ENCODE measurements at places on chromosomes 4 and X.

DNA sequence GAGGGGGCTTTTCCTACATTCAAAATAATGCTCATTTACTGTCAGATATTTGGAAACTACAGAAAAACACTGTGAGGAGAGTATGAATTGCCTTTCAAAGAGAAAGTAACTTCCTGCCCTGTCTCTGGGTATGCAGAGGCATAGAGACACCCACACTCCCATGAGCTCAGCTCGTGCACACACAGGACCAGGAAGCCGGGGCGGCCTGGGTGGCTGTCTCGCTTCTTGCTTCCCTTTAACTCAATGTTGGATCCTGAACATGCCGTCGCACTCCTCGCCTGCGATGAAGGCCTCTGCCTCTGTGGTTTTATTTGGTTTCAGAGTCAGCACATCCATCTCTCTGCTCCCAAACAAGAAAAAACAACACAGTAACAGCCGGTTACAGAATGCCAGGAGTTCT lies 40.1 kb upstream of the GPR78 start:
- DNase-seq = no peak

DNA sequence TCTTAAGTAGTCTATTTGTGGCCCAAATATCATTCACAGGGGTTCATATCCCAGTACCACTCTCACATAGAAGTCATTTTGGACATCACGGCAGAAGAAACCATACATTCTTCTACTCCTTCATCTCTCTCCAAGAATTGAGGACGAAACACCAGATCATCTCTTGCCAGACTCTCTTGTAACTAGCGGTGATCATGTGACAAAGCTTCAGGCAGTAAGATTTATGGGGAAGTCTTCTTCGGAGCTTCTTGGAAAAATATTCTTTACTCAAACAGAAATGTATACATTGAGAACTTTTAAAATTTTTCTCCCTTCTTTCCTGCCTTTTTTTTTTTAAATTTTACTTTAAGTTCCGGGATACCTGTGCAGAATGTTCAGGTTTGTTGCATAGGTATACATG lies 4.7 kb upstream of the TBC1D19 start:
- DNase-seq = no peak

DNA sequence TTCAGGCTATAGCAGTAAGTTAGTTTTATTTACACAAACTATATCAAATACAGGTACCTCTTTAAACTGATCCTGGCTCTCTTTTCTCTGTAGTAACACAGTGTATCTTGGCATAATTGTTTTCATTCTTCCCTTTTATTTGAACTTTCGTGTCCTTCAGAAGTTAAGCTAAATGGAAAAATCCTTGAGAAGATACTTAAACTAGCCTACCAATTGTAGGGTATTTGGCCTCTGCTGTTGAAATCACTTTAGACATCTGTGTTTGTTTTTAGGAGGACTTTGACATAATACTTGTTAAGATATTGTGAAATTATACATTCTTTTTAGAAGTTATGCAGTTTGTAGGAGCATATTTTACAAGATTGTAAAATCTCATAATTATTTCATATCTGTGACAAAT lies 90.3 kb upstream of the GK2 start:
- DNase-seq = no peak

DNA sequence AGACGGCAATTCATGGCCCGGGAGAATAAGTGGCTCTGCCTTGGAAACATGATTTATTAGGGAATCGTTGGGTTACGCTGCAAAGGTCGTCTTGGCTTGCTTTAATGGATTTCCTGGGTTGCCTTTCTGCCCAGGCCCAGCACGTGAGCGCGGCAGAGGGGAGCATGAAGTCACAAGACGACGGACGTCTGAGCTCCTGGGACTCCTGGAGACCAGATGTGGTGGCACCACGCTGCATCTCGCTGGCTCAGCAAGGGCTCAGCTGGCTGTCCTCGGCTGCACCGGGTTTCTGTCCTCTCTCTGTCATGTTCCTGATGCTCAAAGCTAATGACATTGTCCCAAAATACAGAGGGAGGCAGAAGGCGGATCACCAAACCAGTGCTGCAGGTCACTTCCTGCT lies 61.2 kb downstream of the C4orf50 start:
- no peak for DNase-seq

GRCh38 chr4:33045334-33045733 lies 2325.2 kb downstream of the PCDH7 start:
- DNase-seq = no peak

DNA sequence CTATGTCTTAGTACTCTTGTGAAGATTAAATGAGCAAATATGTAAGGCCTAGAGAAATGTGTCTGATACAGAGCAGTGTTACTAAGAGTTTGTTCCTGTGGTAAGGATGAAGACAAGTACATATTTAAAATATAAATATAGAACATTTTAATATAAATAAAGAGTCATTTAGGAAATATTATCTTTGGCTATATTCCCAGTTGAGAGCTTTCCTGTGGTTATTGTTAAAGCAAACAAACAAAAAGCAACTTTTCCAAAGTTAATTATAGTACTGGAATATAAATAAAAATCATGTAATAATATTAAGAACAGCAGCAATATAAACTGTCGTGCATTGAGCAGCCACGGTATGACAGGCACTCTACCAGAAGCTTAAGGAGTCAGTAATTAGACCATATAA lies 472.5 kb downstream of the INPP4B start:
- DNase-seq = no peak

- DNase-seq = no peak
Observed at GRCh38 chrX:154827194-154828015, 7.1 kb downstream of the SMIM9 start.
